Type B pancreatic cell (in vitro differentiated cells): ENCODE measurements at places on chromosomes 4 and X. TPM values are rescaled to one million over a fixed set of nuclear protein-coding genes. Genes with fewer than 3 reads are reported as not detected.
A peak's percentile ranks its signal among the peaks of the same experiment; 100 is the strongest.

DNA sequence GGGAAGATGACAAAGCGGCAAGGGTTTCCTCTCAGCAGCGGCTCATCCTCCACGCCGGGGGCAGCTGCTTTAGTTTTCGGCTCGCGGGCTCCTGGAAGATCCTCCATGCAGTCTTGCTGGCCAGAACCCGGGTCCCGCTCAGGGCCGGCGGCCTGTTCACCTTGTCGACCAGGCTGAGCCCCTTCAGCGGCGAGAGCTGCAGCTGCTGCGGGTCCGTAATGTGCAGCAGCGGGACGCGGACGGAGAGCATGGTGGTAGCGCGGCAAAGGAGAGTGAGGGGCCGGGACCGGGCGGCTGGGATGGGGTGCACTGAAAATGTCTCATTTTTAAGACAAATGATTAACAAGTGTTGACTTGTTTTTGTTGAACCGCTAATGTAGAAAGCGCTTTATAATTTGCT lies 33.2 kb downstream of the EFHC2 start:
- no peak overlapping the region for H3K4me3 ChIP-seq
- DNase-seq = no peak
- no peaks in the 10 kb centered on the region for H3K4me1 ChIP-seq
- no peak overlapping the region for H3K27ac ChIP-seq
- H3K27me3 ChIP-seq = no peaks in the 10 kb centered on the region
- no peaks in the 10 kb centered on the region for H3K36me3 ChIP-seq

The GALNT7 gene
- total RNA-seq = 63.9 and 100 TPM in 2 replicates

- no peaks in the 10 kb centered on the region for H3K27me3 ChIP-seq
- no peak for DNase-seq
- H3K4me3 ChIP-seq = no peak overlapping the region
- no peak overlapping the region for H3K27ac ChIP-seq
- H3K36me3 ChIP-seq = no peaks in the 10 kb centered on the region
- H3K4me1 ChIP-seq = no peaks in the 10 kb centered on the region
These were observed 149.8 kb upstream of the BOD1L1 start for GRCh38 chr4:13777341-13777740.

DNA sequence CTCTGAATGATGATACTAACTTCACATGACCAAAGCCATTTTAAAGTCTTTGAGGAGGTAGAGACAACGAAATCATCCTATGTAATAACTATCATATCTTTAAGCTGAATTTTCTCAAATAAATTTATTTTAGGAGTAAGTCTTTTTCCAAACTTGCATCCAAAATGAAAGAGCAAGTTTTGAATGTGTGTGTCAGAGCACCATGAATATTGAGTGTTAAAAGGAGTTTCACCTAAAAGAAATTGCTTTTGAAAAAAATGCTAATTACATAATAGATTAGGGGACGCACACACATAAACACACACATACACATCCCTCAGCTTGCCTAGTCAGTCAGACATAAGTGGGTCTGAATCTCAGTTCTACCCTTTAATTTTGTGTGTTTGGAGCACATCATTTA lies 1.9 kb downstream of the ANK2 start:
- no peaks in the 10 kb centered on the region for H3K36me3 ChIP-seq
- H3K4me1 ChIP-seq = no peaks in the 10 kb centered on the region
- no peak overlapping the region for H3K27ac ChIP-seq
- no peak for DNase-seq
- H3K4me3 ChIP-seq = no peak overlapping the region

GRCh38 chr4:112492321-112492720 lies 23.7 kb downstream of the NEUROG2 start:
- H3K27ac ChIP-seq = no peak overlapping the region
- peaks cover 11% of the 10 kb centered on the region for H3K27me3 ChIP-seq
- H3K4me3 ChIP-seq = no peak overlapping the region
- no peaks in the 10 kb centered on the region for H3K4me1 ChIP-seq
- no peaks in the 10 kb centered on the region for H3K36me3 ChIP-seq
- DNase-seq = no peak

- no peaks in the 10 kb centered on the region for H3K27me3 ChIP-seq
- no peak for DNase-seq
- no peak overlapping the region for H3K4me3 ChIP-seq
- no peaks in the 10 kb centered on the region for H3K4me1 ChIP-seq
- H3K36me3 ChIP-seq = peaks cover 12% of the 10 kb centered on the region
- no peak overlapping the region for H3K27ac ChIP-seq
These were observed 124.0 kb downstream of the PDE5A start for GRCh38 chr4:119504616-119505015.

The KIAA1210 gene
- not detected in 2 replicates for total RNA-seq

DNA sequence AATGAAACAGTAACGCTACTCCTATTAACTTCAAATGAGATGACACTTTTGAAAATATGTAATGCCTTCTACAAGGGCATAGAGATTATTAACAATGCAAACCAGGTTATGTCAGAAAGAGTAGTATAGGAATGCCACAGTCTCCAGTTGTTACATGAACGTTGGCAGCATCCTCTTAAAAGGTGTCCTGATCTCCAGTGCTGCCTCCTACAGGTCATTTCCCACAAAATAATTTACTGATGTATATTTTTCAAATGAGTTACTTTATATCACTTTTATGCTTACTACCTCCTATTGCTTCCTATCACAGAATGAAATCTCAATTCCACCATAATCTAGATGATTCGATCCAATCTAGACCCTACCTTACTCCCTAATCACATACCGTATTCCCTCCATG lies 195.2 kb upstream of the EPHA5 start:
- no peaks in the 10 kb centered on the region for H3K4me1 ChIP-seq
- no peak overlapping the region for H3K4me3 ChIP-seq
- H3K27me3 ChIP-seq = no peaks in the 10 kb centered on the region
- H3K36me3 ChIP-seq = no peaks in the 10 kb centered on the region
- no peak for DNase-seq

The CXXC4 gene
- 3.9 and 4.2 TPM in 2 replicates for total RNA-seq

DNA sequence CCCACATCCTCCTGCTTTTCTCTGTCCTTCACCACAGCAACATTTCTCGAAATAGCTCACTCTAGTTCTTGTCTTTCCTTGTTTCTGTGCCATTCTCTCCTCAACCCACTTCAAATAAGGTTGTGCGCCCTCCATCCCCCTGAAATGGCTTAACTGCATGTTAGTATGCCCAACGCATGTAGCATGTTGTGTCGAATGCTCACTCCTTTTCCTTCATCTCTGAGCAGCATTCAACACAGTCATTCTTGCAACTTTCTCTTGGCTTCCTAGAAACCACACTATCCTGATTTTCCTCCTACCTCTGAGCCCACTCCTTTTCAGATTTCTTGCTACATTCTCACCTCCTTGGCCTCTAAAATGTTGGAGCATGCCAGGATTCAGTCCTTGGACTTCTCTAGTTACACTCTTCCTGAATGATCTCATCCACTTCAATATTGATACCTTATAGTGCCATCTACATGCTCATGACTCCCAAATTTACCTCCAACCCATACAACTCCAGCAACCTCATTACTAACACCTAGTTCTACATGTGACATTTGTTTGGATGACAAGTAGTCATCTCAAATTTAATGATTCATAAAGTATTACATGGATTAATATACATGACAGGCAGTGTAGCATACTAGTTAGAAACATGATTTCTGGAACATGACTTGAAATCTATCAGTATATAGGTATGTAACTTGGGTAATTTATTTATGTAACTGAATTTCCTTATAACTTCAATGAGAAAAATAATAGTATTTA lies 22.3 kb downstream of the RBMX start:
- H3K27ac ChIP-seq = no peak overlapping the region
- no peak overlapping the region for H3K4me3 ChIP-seq
- no peaks in the 10 kb centered on the region for H3K4me1 ChIP-seq
- H3K27me3 ChIP-seq = no peaks in the 10 kb centered on the region
- DNase-seq = no peak
- H3K36me3 ChIP-seq = peaks cover 30% of the 10 kb centered on the region

DNA sequence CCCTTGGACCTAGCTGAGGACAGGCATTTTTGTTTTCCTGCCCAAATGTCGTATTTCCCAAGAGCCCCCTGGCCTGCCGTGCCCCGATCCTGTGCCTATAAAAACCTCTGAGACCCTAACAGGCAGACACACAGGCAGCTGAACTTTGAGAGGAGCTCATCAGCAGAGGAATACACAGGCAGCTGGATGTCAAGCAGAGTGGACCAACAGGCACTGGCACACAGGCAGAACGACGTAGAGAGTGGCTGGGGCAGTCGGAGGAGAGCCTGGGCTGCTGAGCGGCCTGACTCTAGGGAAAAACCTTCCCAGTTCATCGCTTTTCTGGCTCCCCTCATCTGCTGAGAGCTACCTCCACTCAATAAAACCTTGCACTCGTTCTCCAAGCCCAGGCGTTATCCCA lies 896.1 kb downstream of the PCDH18 start:
- H3K4me1 ChIP-seq = peaks cover 10% of the 10 kb centered on the region
- H3K36me3 ChIP-seq = no peaks in the 10 kb centered on the region
- DNase-seq = no peak
- no peak overlapping the region for H3K27ac ChIP-seq
- no peak overlapping the region for H3K4me3 ChIP-seq

DNA sequence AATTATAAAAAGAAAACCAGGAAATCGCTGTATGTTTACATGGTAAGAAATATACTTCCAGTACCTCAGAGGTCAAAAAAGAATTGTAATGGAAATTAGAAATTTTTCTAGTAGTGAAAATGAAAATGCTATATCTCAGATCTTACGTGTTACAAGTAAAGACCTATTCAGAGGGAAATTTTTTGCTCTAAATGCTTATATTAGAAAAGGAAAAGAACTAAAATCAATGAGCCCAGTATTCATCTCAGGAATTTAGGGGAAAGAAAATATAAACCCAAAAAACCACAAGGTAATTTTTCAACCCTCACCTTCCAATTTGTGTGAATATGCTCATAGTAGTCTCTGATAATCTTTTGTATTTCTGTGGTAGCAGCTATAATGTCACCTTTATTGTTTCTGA lies 145.6 kb downstream of the RAP1GDS1 start:
- DNase-seq = no peak
- no peaks in the 10 kb centered on the region for H3K27me3 ChIP-seq
- no peaks in the 10 kb centered on the region for H3K4me1 ChIP-seq
- H3K36me3 ChIP-seq = peaks cover 3% of the 10 kb centered on the region

DNA sequence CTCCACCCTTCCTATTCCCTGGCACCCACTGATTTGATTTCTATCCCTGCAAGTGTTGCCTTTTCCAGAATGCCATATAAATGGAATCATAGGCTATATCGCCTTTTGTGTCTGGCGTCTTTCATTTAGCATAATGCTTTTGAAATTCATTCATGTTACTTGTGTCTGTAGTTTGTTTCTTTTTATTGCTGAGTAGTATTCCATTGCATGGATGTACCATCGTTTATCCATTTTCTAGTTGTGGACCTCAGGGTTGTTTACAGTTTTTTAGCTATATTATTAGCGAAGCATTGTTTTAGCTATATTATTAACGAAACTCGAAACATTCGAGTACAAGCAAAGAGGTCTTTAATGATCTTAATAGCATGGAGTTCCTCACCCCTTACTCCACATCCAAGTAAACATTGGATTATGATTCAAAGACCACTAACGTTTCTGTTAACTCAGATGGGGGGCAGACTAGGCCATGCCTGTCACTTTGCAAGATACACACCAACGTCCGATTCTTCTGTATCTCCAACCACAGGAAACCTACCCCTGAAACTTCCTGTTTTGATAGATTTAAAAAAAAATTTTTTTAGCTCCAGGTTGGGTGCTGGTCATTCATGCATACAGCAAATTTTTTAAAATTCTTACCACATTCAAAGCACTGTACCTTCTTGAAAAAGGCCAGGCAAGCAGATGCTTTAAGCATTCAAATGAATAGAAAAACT lies 1.1 kb downstream of the DCK start:
- H3K4me1 ChIP-seq = peaks cover 29% of the 10 kb centered on the region
- no peaks in the 10 kb centered on the region for H3K27me3 ChIP-seq
- DNase-seq = no peak
- peaks cover 21% of the 10 kb centered on the region for H3K36me3 ChIP-seq

The UVSSA gene
- 30.5 and 32.4 TPM in 2 replicates for total RNA-seq

GRCh38 chr4:157035471-157035870 lies 40.5 kb upstream of the GLRB start:
- no peaks in the 10 kb centered on the region for H3K4me1 ChIP-seq
- H3K27ac ChIP-seq = no peak overlapping the region
- H3K4me3 ChIP-seq = no peak overlapping the region
- no peaks in the 10 kb centered on the region for H3K36me3 ChIP-seq
- no peak for DNase-seq

DNA sequence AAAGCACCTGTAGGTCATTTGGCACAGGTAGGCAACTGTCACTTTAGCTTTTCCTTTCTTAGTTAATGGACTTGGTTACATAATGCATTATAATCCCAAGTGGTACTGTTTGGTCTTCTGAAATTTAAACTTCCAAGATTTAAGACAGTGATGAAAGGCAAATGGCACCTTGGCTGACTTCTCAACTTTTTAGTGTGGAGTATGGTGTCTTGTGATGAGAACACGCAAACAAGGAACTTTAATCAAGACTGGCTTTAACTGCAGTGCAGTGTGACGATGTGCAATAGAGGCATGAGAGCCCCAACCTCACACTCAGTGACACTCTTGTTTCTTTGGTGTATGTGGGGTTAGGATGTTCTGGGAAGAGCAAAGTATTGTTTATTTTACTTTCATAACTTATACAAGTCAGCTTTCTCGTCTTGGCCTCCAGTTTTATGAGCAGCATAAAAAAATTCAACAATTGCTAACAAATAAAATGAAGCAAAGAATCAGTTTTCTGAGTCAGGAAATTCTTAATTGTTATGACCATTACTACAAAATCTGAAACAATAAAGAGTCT lies 171.9 kb downstream of the MAD2L1 start:
- H3K4me1 ChIP-seq = peaks cover 5% of the 10 kb centered on the region
- no peaks in the 10 kb centered on the region for H3K36me3 ChIP-seq
- H3K4me3 ChIP-seq = no peak overlapping the region
- DNase-seq = no peak

DNA sequence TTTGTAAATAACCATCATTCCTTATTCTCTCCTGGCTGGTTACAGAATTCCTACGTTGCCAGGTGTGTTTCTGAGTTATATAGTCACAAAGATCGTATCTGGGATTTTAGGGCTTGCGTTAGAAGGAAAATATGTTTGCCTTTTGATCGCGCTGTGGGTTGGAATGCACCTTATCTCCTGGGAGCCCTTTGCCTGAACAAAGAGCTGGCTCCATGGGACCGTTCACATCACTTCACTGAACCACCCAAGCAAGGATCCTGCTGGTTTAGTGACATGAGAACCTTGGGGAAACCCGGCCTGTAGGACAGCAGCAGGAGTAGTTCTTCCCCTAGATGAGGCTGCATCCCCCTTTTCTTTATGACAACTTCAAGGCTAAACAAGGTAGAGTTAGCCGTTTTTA lies 51.6 kb downstream of the RS1 start:
- peaks cover 13% of the 10 kb centered on the region for H3K36me3 ChIP-seq
- H3K27me3 ChIP-seq = no peaks in the 10 kb centered on the region
- peaks cover 8% of the 10 kb centered on the region for H3K4me1 ChIP-seq
- peak overlapping the region; percentile 70 for H3K27ac ChIP-seq

The TSPAN6 gene
- total RNA-seq = 99.3 and 140 TPM in 2 replicates

The CTSO gene
- 4.3 and 12.3 TPM in 2 replicates for total RNA-seq

The RNF113A gene
- total RNA-seq = 12.7 and 16.9 TPM in 2 replicates

DNA sequence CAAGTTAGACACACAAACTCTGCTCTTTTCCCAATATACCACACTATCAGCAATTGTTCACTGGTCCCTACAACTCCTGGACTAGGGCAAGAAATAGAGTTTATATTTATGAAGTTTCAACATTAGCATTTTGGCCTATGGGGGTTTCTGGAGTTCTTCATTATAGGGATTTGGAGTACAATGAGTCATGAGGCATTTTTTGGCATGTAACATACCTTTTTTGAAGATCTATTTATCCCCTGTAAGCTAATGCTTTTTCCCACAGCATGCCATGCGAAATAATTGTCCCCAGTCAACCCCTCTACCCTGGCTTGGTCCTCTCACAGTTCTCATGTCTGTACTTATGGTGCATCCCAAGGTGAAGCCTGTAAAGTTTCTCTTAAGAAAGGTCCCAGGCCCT lies 36.7 kb upstream of the EDA2R start:
- no peaks in the 10 kb centered on the region for H3K4me1 ChIP-seq
- H3K4me3 ChIP-seq = no peak overlapping the region
- no peaks in the 10 kb centered on the region for H3K36me3 ChIP-seq
- H3K27me3 ChIP-seq = no peaks in the 10 kb centered on the region

The RGN gene
- 3.5 and 16.2 TPM in 2 replicates for total RNA-seq
